ENCODE measurements at places on chromosomes 4 and X. TPM values are rescaled to one million over a fixed set of nuclear protein-coding genes. Genes with fewer than 3 reads are reported as not detected.

GRCh38 chr4:96390404-96390803, 550.5 kb downstream of the PDHA2 start:
- DNase-seq: no peak

DNA sequence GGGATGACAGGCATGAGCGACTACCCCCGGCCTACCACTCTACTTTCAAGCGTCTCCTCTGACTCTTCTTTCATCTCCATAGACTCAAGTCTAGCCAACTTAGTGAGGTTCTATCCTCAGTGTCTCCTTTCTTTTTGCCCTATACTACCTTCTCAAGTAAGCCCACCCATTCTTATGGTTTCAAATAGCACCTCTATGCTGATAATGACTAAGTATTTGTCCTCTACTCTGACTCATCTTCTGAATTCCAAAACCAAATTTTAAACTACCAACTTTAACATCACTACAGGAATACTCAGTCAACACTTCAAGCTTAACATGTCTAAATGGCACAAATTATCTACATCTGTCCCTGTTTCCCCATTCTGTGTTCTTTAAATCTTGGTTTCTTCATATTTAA, 47.8 kb downstream of the ELF2 start:
- DNase-seq: no peak

DNA sequence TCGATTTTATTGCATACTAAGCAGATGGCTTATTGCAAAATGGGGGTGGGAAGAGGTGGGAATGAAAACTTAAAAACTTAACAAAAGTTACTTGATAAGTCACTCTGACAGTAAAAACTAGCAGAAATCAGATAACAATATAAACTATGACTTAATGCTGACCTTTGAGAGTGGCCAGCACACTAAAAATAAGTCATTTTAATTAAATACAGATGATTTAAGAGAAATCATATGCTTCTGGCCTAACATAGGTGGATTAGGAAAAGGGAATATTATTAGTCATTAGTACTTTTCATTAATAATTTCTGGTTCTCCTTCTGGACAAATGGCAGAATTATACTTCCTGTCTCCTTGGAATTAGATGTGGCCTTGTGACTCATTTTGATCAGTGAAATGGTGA, 756.7 kb downstream of the PCDH19 start:
- no peak for DNase-seq

- no peak for DNase-seq
Observed at GRCh38 chr4:139600662-139601061, 44.6 kb upstream of the SETD7 start.

GRCh38 chrX:99913611-99914010, 496.5 kb downstream of the PCDH19 start:
- no peak for DNase-seq

Gene NUDT10
- total RNA-seq: 39.1 TPM

DNA sequence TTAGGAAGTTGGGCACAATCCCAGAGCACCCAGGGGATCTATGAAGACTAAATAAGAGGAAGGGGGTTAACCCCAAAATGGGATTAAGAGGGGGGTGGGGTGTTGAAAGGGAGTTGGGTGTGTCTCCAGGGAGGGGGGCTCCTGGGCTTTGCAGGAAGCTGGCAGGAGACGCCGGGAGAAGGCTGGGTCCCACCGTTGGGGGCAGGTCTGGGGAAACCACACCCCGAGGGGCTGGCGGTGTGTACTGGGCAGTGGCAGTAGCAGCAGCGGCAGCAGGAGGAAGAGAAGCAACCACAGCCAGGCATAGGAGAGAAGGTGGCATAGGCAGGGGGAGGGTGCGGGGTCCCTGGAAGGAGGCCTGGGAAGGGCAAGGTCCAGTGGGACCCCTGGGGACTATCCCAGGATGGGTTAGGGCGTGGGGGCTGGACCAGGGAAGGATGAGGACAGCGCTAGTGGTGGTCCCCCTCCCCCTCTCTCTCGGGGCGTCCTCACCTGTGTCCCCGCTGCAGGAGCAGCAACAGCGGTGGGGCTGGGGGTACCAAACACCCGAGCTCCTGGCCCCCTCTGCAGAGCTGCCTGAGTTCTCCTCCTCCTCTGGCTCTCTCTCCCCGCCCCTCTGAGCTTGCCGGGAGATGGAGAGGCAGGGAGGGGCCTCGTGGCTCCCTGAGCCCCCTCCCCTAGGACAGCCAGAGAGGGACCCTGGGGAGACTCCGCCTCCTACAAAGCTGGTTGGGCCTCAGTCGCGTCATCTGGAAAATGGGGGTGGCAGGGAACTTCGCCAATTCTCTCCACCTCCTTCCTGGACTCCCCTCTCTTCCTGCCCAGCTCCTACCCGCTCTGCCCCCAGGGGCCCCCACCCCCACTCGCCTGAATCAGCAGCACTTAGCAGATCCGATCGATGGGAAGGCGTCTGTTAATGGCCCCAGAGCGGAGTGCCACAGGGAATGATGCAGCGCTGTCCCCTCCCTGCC, at the start of gene KCND1:
Gene KCND1 (minus strand): TSS at position 596 of the 971 bp plus-strand sequence. CDS start 1,573 bp downstream, outside the sequence.
- DNase-seq: peak; percentile 7

Gene CT55
- total RNA-seq: not detected

GRCh38 chr4:80412322-80412721, 76.8 kb downstream of the CFAP299 start:
- DNase-seq: no peak

DNA sequence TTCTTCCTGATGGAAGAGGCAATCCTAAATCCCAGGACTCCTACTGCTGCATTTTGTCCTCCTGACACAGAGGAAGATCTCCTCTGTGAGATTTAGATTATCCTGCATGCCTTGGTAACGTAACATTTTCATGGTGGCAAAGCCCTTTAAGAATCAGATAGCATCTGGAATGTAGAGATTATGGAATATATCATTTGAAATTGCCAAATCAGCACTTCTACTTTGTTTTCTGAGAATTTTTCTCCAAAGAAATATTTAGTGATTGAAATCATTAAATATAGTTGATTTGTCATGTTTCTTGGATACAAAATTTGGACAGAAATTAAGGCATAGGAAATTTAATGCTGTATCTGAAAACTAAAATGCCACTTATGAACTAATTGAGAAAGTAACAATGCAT, 326.9 kb downstream of the EPHA5 start:
- no peak for DNase-seq

- DNase-seq: peak; percentile 32
Observed at GRCh38 chr4:77240469-77241066, 83.6 kb downstream of the CCNG2 start.

Gene GUCY1A1
- total RNA-seq: 136 TPM

Gene TASL
- 1.4 TPM for total RNA-seq

GRCh38 chrX:70033348-70034051, 16.2 kb downstream of the AWAT2 start:
- DNase-seq: no peak

DNA sequence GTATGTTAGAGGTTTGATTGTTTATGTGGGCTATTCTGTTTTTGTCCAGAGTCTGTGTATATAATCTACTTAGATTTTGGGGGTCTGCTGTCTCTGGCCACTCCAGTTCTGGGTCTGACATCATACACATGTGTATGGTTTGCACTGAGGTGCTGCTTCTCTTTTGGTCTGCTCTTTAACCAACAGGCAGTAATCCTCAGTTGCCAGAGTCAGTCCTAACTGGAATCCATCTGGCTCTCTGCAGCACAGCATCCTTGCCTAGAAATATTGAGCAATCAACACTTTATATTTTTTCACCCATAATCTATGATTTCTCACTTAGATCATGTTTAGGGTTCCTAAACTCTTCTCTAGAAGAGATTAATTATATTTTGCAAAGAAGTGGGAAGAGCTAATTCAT, 98.3 kb upstream of the SFRP2 start:
- no peak for DNase-seq

GRCh38 chrX:37644381-37645305, 40.9 kb upstream of the XK start:
- no peak for DNase-seq

DNA sequence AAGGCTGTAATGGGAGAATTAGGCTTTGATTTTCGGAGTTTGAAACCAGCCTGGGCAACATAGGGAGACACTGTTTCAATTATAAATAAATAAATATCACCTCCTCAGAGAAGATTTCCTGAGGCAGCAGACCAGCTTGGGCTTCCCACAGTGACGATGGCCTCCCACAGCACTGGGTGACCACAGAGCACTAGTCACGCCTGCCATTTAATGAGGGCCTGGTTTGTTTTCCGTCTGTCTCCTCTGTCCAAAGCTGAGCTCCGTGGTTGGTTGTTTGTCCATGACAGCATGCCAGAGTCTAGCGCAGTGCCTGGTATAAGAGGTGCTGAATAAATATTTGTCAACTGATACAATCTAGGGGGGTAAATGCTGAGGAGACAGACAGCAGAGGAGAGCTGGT, 10.4 kb upstream of the PDGFRA start:
- DNase-seq: no peak

DNA sequence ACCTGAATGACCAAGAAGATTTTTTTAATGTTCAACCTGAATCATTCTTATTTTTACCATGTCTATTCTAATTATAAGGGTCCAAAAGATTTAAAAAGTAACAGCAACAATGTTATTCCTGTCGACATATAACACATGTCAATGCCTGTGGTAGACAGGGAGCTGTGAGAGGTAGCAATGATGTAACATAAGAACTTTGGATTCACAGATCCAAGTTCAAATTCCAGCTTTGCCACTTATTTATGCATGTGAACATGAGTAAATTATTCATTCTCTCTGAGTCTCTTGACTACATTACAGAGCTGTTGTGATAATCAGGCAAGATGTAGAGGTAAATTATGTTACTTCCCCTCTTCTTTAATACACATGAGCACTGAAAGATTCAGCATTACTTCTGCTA, 54.5 kb downstream of the KLHL8 start:
- no peak for DNase-seq

Gene KCTD8
- total RNA-seq: 1.2 TPM

DNA sequence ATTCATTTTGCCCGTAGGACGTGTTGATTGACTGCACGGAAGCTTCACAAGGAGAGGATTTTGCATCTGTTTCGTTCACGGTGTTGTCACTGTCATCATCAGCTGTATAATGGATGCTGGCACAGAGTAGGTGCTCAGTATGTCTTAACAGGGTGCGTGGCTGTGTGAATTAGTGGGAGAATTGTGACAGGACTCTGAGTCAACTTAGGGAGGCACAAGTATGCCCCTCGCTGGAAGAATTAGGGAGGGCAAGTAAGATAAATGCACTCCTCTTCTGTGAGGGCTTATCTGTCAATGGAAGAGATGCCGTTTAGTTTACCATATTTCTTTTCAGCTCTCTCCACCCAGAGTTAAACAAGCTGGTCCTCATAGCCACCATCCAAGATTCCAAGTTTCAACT, 107.2 kb downstream of the TRIML1 start:
- no peak for DNase-seq

Gene HSFX3
- total RNA-seq: not detected

GRCh38 chrX:20315140-20315539, 48.4 kb upstream of the RPS6KA3 start:
- no peak for DNase-seq

GRCh38 chr4:87046121-87046551, 111.3 kb downstream of the AFF1 start:
- no peak for DNase-seq

GRCh38 chr4:164027805-164028204, 533.3 kb downstream of the TMA16 start:
- DNase-seq: no peak

- DNase-seq: no peak
Observed at GRCh38 chrX:23900220-23900797, 7.4 kb downstream of the APOO start.
